ENCODE measurements at places on chromosomes 5 and 9.

GRCh38 chr9:96027251-96028131 is 152.0 kb downstream of the ERCC6L2 start:
- no peak for DNase-seq

DNA sequence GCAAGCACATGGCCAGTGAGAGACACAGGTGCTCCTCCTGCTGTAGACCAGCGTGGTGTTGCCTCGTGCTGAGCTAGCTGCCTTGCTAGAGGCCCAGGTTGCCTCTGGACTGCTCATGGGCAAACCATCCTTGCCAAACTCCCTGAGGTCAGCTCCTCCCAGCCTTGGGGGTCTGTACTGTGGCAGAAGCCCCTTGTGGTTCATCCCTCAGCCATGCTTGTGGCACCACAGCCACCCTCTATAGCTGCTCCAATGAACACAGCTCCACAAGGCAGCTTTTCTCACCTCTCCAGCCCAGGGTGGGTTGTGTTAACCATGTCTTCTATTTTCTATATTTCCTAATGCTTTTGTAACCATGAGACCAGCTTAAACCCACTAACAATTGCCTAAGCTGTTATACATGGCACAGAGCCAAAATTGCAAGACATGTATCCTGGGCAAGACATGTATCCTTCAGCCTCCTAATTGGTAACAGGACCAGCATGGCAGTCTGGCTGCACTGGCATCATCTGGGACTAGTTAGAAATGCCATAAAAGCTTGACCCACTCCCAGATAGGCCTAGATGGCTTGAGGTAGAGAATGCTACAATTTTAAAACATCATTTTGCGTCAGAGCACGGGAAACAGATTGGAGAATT is 183.1 kb upstream of the S1PR3 start:
- no peak for DNase-seq

GRCh38 chr5:165370233-165370632 is 1864.8 kb downstream of the MAT2B start:
- DNase-seq: no peak

DNA sequence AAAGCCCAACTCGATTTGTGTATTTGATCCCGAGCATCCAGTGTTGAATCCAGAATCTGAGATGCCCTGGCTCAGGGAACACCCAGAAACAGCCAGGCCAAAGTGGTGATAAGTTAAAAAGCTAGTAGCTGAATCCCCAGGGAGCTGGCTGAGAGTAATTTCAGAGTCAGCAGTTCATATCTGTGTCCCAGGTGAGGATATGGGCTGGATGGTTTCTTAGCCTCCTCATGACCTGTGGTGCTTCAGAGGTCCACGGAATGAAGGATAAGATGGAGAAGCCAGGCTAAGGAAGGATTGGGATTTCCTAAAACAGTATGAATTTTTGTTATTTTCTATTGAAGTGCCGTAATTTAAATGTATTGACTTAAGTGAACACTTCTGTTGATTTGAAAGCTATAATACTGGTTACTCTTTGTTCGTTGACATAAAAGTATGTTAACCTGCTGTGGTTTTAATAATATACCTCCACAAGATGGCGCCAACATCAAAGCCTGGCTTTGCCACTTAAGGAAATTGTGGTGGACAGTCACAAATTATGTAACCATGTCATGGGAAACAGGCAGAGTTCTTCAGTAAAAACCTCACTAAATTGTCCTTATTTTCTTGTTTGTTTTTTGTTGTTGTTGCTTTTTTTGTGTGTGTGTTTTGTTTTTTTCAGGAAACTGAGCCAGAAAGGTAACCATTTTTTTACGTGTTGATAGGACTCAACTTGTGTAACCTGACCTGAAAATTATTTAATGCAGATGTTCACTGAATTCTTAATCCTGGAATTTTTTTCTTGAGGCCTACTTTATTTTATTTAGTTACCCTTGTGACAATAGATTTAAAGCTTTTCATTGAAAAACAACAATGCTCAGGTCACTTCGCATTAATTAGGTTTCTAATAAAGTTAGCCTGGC is 11.4 kb downstream of the MTAP start:
- DNase-seq: no peak

GRCh38 chr9:118367383-118367782 is 663.2 kb downstream of the TLR4 start:
- no peak for DNase-seq

GRCh38 chr5:74446725-74447241 is 193.7 kb downstream of the ENC1 start:
- DNase-seq: no peak

GRCh38 chr5:137105351-137106035 is 393.6 kb downstream of the SPOCK1 start:
- DNase-seq: no peak

DNA sequence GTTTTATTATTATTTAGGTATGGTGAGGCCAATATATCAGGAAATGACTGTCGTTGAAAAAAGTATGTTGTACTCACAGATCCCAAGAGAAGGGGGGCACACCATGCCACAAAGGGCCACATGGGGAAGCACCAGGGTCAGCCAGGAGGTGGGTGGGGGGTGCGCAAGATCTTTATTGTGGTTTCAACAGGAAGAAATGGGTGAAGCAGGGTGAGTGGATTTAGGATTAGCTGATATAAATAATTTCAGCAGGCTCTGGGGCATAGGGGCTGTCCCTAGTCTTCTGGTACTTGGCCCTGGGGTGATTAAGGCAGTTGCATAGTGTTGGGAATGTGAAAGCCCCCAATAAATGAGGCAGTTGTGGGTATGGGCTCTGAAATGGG is 8.6 kb downstream of the PDCD1LG2 start:
- DNase-seq: no peak

DNA sequence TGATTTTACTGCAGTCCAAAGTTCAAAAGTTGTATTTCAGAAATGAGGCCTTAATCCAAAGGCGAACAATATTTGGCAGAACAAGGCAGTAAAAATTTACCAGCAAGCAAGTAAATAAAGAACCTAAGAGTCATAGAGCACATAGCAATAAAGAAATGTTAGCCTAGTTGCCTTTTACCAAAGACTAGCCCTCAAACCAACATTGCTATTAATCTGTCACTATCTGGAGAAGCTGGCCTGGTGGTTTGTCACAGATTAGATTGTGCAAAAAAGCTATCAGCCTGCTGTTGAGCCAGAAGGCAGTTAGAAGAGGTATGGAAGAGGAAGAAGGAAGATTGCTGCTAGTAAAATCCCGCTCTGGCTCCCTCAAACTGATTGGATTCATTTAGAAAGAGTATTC is 304.7 kb upstream of the KLF4 start:
- DNase-seq: no peak

GRCh38 chr9:126707083-126707482 is 93.4 kb downstream of the LMX1B start:
- DNase-seq: no peak

DNA sequence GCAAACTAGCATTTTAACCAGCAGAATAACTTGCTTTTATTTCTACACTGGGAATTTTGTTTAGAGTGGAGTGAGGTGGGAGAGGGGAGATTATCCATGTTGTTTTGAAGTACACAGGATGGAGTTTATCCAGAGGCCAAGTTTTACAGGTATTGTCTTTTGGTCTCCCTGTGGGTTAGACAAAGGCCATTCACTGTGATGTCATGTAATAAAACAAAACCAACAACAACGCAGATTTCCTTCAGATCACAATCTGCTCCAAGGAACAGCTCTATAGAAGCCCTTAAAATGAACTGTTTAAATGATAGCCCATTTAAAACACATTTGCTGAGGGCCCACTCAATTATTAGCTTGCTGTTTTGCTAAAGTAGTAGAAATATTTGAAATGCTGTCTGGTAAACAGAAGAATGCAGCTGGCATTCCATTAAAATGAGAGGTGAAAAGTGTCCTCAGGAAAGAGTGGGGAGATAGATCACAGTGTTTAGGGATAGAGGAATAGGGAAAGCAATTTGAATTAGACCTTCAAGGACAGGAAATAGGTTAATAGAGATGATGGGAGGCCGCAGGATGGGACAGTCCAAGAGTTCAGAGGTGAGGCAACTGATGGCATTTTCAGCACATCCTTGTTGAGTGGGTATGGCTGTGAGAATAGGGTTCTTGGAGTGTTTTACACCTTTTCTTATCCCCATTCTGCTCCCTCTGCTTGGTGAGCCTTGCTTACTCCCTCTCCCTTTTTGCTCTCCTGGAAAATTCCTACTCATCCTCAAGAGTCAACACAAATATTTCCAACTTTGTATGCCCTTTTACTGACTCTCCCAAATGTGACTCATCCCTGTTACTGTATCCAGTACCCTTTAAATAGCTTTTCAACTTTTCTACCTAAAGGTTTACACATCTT is 140.1 kb upstream of the NR3C1 start:
- no peak for DNase-seq

- DNase-seq: no peak
Measured at GRCh38 chr5:125316915-125317535, 570.6 kb upstream of the ZNF608 start.

DNA sequence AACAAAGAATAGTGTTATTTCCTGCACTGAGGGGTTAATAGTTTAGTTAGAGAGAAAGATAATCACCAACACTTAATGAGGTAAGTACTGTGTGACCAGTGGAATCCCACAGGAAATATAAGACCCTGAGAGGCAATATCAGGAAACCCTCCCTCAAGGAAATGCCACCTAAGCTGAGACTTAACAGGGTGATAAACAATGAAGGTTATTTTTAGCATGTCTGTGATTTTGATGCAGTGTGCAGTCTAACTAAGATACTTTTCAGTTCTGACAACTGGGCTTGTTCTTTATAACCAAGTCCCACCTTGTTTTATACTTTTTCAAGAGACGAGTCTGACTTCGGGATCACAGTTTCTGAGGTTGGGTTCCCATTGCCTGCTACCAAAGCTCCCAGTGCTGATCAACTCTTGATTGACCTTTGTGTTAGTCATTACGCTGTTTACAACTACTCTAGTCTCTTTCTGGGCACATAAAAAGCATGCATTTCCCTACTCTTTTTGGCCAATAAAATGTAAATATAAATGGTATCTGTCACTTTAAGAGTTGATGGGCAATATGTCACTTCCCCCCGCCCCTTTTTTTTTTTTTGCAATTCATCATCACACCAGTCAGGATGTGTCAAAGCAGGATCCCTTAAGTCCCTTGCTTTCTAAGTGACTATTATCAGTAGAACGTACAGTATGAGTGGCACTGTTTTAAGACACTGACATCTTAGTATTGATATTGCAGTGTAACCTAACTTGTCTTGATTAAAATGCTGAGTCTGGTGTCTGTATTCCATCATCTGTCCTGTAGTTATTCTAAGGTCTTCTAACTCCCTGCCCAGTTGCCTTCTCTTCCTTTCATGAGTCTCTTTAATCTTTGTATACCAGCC is 31.4 kb downstream of the C6 start:
- no peak for DNase-seq

- DNase-seq: no peak
Measured at GRCh38 chr9:120974181-120974580, 47.6 kb upstream of the TRAF1 start.

GRCh38 chr9:101037430-101037829 is 8.9 kb downstream of the PLPPR1 start:
- no peak for DNase-seq

- DNase-seq: no peak
Measured at GRCh38 chr5:164651546-164652275, 1146.3 kb downstream of the MAT2B start.

- DNase-seq: no peak
Measured at GRCh38 chr5:137142764-137143605, 356.1 kb downstream of the SPOCK1 start.

GRCh38 chr5:149541893-149542292 is 9.3 kb downstream of the CSNK1A1 start:
- no peak for DNase-seq
